ENCODE measurements at places on chromosomes 11 and 22. TPM values are rescaled to one million over a fixed set of nuclear protein-coding genes. Genes with fewer than 3 reads are reported as not detected.

ALDH3B2 gene
- not detected for total RNA-seq

MMP13 gene
- total RNA-seq: not detected

PRSS23 gene
- total RNA-seq: 70.6 TPM

MRGPRX3 gene
- total RNA-seq: not detected

C11orf21 gene
- not detected for total RNA-seq
